ENCODE measurements at places on chromosomes 5 and 9. TPM values are rescaled to one million over a fixed set of nuclear protein-coding genes. Genes with fewer than 3 reads are reported as not detected.

The ANXA2R gene
- total RNA-seq, result 1.8 TPM

The IFNK gene
- not detected for total RNA-seq

The IFNA2 gene
- not detected for total RNA-seq

The CNTNAP3 gene
- total RNA-seq, result 0.73 TPM

The ARSB gene
- total RNA-seq, result 5.9 TPM

All from ovary (tissue), 10 donors.